T1000 (cell line): ENCODE measurements at places on chromosomes 5 and 9.

DNA sequence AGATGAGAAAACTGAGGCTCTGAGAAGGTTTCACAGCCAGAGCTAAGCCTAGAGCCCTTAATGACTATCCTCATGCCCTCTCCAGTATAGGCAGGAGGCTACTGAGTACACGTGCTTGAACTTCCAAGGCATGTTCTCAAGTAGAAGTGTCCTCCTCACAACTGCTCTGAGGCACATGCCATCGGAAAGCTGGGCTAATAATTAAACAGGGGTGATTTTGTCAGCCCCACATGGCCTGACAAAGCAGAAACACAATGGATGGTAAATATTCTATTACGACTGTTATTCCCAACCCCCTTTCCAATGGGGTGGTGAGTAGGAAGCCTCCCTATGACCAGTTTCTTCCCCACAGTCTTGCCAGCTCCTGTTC is 34.3 kb downstream of the KCNIP1 start:
- no peak for DNase-seq

DNA sequence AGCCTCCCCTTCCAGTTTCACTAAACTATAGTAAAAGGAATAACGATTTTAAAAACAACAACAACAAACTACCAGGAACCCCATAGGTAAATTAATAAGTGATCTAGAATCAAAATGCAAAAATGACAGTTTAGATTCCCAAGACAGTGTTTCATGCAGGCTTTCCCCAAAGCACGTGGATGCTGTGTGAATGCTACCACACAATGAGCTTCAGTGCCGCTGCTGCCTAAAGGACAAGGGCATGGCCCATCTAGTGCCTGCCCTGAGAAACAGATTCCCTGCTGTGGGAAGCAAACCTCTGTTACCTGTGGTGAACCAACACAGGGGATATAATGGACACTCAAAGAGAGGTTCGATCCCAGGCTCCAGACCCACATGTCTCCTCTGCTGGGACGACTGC is 23.7 kb upstream of the CKMT2 start:
- DNase-seq = no peak

GRCh38 chr5:14374100-14374499 is 207.5 kb upstream of the OTULINL start:
- no peak for DNase-seq

- no peak for DNase-seq
Observed at GRCh38 chr5:101897914-101898313, 398.2 kb downstream of the SLCO4C1 start.

GRCh38 chr5:88377240-88377639 is 108.6 kb upstream of the TMEM161B start:
- DNase-seq = no peak

GRCh38 chr5:109278141-109278540 is 131.6 kb downstream of the PJA2 start:
- no peak for DNase-seq

DNA sequence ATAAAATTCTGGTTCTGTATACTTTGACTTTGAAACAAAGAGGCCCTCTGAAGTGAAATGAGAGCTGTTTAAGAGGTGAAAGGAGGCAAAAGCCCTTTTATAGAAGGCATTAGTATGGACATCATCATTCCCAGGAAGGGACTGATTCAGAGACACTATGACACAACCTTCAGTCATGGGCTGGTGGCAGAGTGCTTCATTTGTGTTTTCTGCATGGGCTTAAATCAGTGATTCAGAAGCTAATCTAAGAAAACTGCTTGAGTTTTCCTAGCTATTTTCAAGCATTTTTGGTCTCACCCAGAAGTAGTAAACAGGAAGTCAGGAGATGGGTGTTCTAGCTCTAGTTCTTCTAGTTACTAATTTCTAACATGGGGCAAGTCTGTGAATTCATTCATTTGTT is 288.9 kb downstream of the TRPM3 start:
- DNase-seq = no peak
